ENCODE measurements at places on chromosomes 5 and 9. TPM values are rescaled to one million over a fixed set of nuclear protein-coding genes. Genes with fewer than 3 reads are reported as not detected.

Gene CNTNAP3
- total RNA-seq: 98.1 TPM

Gene TMEM171
- 15.4 TPM for total RNA-seq

Gene C6
- total RNA-seq: not detected

Gene PCDHA7
- total RNA-seq: 0.33 TPM

Gene ARRDC1
- total RNA-seq: 19.4 TPM
